ENCODE measurements at places on chromosomes 6 and 20. TPM values are rescaled to one million over a fixed set of nuclear protein-coding genes. Genes with fewer than 3 reads are reported as not detected.
A peak's percentile ranks its signal among the peaks of the same experiment; 100 is the strongest.

The ZFP57 gene
- total RNA-seq, result not detected

The DDX39B gene
- 336 TPM for total RNA-seq

The JAG1 gene
- total RNA-seq, result 97.9 TPM

The MMP24OS gene
- 32.9 TPM for total RNA-seq

The PDYN gene
- total RNA-seq, result not detected

The BMP7 gene
- 3.8 TPM for total RNA-seq

The RAET1G gene
- not detected for total RNA-seq

The RSPH9 gene
- not detected for total RNA-seq

The CYP39A1 gene
- total RNA-seq, result 1.6 TPM

The MYLK4 gene
- total RNA-seq, result 1.4 TPM

The BPIFA1 gene
- total RNA-seq, result not detected

The HSPA1L gene
- total RNA-seq, result 1.3 TPM

GRCh38 chr6:56685102-56685733, 42.5 kb upstream of the DST start:
- DNase-seq, result no peak

GRCh38 chr6:2375443-2375842, 130.0 kb upstream of the GMDS start:
- DNase-seq, result no peak

- no peak for DNase-seq
Measured at GRCh38 chr6:72811971-72812421, 190.1 kb downstream of the KCNQ5 start.

- no peak for DNase-seq
Measured at GRCh38 chr6:154995254-154996015, at the start of gene TIAM2. Gene TIAM2, plus strand, starts transcription at chr6:154995315. Its CDS starts 133,909 bp downstream, at chr6:155129224.

DNA sequence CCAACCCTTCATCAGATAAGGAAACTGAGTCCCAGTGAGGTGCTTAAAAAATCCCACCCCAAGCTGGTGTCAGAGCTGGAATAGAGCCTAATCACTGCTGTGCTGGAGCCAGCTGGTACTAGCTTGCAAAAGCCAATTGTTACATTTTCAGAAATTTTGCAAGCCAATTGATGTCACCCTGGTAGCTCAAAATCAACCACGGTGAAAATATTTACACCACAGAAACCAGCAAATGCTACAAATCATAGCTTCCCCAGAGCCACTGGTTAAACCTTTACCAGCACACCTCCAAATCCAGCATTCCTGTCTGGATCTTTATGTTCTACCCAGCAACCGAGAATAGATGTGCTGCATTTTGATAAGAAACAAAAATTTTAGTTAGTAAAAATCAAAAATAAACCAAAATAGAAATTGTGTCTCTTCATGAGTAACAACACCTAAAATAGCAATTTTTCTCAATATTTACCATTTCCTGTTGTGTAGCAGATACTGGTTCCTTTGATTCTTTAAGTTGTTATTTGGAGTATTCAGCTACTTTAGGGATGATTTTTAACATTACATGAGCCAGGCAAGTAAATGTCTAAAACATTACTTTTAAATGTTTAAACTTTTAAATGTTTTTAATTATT, 7.2 kb upstream of the LCA5 start:
- no peak for DNase-seq

DNA sequence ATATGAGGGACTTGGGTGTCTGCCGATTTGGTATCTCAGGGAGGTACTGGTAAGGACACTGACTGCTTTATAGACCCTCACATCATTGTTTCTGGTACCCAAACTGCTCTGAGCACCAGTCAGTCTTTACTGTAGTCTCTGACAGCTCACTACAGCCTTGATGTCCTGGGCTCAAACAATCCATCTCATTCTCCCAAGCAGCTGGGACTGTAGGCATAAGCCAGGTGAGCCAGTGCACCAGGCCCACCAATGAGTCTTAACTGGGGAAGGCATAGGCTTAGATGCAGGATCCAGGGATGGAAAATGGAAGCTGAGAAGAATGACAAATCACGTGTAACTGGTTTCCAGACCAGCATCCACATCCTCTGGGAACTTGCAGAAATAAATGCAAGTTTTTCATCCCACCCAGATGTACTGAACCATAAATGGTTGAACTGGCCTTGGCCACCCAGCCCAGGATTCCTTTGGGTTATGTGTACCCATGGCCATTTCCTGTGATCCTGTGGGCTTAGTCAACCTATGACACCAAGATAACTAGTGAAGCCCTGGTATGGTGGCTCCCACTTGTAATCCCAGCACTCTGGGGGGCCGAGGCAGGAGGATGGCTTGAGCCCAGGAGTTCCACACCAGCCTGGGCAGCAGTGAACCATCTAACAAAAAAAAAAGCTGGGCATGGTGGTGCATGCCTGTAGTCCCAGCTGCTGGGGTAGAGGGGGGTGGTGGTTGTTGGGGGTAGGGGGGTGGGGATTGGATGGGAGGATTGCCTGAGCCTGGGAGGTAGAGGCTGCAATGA, 5.8 kb downstream of the TUBB start:
- DNase-seq, result no peak

DNA sequence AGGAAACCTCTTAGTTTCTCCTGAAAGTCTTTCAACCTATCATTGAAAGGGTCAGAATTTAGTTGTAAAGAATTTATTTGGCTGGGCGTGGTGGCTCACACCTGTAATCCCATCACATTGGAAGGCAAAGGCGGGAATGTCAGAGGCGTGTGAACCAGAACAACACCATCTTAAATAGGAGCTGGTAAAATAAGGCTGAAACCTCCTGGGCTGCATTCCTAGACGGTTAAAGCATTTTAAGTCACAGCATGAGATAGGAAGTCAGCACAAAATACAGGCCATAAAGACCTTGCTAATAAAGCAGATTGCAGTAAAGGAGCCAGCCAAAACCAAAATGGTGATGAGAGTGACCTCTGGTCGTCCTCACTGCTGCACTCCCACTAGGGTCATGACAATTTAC, 29.6 kb downstream of the OR2B2 start:
- DNase-seq, result no peak

DNA sequence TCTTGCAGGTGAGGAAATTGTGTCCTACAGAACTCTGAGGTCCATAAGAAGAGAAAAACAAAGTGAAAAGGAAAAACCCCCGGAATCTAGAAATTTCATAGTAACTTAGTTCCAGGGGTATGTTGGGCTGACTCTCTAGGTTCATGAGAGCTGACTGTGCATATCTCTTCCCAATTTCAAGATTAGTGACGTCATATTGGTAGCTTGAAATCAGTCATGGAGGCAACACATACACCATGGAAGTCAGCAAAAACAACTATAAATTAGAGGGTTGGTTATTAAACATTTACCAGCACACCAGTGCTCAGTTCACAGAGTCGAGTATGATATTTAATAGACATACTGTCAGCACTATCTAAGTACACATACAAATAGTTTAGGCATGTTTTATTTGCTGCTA, 49.8 kb downstream of the PHACTR1 start:
- no peak for DNase-seq

- no peak for DNase-seq
Measured at GRCh38 chr6:27839626-27840475, 72.3 kb downstream of the OR2B2 start.

DNA sequence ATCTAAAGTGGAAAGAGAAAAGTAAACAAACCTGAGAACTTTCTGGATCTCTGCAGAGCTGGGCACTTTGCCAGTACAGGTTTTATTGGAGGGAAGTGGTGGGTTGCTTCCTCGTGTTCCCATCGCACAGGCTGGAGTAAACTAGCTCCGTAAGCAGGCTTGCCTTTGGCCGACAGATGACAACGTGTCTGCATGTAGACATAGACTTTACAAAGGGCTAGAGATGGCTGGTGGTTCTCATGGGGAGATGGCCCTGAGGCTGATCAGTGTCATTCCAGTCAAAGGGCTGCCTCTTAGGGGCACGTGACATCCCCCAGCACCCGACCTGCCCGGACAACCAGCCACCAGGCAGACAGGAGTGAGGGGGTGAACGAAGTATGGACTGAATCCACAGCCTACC, 98.8 kb downstream of the YTHDF1 start:
- DNase-seq, result no peak

DNA sequence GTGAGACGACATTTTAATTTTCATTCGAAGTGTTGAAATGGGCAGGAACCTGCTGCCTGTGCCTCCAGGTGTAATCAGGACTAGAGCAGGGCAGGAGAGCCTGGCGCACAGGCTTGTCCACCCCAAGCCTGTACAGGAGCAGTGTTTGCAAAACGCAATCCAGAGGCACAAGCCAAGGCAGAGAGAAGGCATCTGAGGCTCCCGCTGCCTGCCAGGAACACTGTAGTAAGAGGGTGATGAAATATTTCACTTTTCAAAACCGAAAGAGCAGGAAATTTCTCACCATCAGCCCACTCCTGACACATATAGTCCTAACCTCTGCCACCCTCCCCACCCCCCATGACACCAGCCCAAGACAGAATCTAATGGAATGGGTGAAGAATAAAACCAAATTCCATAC, 132.5 kb downstream of the RTN4IP1 start:
- no peak for DNase-seq

DNA sequence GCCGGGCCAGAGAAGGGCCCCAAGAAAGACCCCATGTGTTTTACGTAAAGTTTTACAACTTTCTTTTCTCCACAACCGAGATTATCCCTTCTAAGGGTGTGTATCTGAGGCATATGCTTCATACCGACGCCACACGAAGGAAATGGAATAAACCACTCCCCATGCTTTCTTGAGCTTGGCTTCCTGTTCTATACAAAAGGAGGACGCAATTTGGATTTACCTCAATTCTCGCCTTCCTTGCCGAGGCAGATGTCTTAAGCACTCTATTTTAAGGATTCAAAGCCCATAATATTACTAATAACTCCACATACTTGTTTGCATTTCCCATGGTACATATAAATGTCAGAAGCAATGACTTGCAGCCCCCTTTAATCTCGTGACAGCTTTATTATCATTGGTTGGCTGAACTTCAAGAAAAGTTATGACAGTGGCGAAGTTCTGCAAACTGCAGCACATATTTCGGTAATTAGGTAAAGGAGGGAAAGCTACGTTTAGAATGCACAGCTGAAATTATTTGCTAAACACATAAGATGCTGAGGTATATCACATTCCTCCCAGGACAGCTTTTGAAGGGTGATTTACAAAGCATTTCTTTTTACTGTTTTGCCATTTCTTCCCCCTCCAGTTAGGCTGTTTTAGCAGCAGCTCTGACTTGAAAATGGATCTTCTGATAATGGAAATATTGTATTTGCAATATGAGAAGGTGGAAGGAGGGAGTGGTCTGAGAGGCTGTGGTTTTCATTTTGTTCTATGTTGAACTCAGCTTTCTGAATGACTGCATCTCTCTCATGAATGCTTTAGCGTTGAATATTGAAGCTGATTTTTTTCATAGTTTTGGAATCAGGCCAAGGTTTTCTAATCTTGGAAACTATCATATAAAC, 330.5 kb downstream of the EPHA7 start:
- no peak for DNase-seq

- DNase-seq, result peak; percentile 10
Measured at GRCh38 chr6:170206851-170207431, 83.9 kb downstream of the DLL1 start.

DNA sequence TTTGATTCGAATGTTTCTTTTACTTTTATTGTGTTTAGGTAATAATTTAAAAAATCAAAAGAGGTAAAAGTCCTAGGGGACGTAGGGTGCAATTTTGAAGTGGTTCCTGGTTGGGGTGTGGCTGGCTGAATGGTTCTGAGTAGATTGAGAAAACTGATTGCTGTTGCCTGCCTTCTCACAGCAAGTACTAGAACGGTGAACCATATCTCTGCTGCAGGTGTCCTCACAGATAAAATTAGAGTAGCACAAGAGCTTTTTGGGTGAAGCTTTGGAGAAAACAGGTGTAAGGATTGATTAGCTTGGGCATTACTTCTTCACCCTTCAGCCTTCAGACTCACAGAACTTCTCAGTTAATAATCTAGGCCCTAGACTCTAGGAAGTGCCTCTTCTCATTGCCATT, 19.8 kb upstream of the GJA10 start:
- DNase-seq, result no peak

DNA sequence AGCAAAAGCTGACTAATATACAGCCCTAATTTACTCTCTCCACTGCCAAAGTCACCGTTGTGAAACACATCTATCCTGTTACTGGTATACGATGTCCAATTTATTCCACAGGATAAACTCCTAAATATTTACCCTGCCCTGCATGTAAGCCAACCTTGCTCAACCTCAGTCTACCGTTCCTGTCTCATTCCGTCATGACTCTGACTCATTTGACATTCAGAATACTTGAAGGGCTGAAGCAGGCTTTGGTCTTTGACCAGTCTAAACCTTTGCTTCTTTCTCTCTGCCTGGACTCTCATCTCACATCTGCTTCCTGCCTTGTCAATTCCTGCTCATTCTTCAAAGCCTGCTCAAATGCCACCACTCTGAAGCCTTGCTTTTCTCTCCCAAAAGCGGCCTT, 157.5 kb downstream of the SCP2D1 start:
- DNase-seq, result no peak

- DNase-seq, result no peak
Measured at GRCh38 chr6:36743538-36744303, 46.1 kb downstream of the RAB44 start.

DNA sequence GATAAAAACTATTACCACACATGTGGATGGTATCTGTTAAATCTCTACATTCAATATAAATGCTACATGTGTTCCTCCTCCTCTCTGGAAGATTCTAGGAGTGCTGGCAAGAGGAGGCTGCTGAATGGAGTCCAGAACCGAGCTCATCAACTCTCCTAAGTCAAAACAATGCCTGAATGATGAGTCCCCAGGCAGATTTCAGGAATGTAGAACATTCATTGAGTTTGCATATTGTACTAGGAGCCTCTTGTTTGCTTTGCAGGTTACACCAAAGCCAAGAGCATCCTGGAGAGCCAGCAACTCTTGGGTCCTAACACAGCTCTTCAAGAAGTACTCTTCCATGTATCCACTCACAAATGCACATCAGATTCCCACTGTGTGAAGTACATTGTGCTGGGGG, 117.6 kb upstream of the UST start:
- DNase-seq, result no peak

GRCh38 chr20:50186151-50186885, 4.3 kb upstream of the CEBPB start:
- DNase-seq, result peak; percentile 92

GRCh38 chr6:52424513-52424912, 4.4 kb downstream of the EFHC1 start:
- DNase-seq, result no peak

DNA sequence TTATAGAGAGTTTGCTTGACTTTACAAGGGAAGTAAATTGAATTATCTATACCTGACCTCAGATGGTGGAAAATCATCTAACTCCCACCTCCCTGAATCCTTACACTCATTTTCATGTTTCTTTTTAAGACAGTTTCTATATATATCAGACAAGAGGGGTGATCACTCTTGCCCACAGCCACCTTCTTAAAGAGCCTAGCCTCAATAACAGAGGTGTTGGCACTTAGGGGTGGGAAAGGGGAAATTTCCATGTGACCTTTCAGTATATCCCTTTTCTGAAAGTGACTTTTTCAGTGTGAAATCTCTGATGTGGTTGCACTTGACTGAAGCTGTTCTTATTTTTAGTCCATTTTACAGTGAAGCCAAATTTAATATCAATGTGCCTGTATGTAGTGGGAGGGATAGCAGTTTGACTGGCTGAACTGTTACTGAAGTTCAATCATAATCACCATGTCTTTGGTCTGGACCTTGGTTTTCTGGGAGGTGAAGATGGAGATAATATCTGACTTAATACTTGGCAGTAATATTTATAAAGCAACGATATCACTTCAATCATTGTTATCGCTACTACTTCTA, 141.3 kb downstream of the MAP3K7 start:
- no peak for DNase-seq

Measured in breast epithelium (tissue), 4 donors.